Sigmoid colon (tissue), 7 donors: ENCODE measurements at places on chromosomes 4 and X. TPM values are rescaled to one million over a fixed set of nuclear protein-coding genes. Genes with fewer than 3 reads are reported as not detected.

GRCh38 chr4:47562297-47562696 is 77.2 kb downstream of the ATP10D start:
- DNase-seq: no peak

GRCh38 chr4:40721730-40722171 is 28.0 kb upstream of the NSUN7 start:
- no peak for DNase-seq

GRCh38 chrX:103254171-103254824 is 657 bp downstream of the TCEAL8 start:
- DNase-seq: peak; percentile 74

DNA sequence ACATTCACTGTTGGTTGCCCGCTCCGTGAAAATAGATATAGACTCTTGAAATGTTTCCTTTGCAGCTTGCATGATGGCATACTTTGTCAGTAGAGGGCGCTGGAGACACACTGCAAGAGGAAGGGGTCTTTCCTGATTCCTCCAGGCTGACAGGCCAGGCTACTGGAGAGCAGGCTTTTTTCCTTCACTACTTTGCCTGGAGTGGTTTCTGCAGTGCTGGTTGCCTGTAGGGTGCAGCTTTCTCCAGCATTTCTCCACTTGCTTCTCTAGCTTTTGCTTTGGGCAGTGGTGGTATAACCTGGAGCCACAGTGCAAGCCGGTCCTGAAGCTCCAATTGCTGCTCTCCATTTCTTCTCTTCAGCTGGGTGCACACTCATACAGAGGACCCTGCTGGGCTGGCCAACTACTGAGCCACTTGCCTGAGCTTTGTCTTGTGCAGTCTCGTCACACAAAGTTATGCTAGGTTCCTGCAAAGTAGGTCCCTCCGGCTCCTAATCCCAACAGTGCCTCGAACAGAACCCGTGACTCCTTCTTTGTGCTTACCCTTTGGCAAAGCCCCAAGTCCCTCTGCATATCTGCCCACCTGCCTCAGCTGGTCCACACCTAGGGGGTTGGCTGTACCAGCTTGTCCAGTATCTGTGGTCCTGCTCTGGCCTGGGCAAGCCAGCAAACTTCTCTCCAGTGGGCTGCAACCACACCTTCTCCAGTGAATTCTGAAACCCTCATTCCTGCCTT is 46.3 kb downstream of the RASSF6 start:
- peak; percentile 79 for DNase-seq

Gene SCML2
- 5.6 TPM for total RNA-seq
